ENCODE measurements at places on chromosomes 3 and 15.

DNA sequence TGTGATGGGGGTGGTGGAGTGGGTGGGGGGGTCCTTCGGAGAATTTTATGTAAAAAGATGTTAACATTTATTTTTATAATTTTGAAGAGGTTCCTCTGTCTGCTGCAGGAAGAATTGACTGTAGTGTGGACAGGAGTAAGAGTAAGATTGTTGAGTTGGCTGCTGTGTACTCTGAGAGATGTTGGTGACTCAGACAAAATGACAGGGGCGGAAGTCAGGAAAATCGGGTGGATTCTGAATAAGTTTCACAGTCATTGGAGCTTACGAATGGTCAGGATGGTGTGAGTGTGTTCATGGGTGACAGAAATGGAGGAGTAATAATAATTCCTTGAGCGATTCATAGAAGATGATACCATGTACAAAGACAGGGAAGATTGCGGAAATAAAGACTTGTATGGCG lies 420.0 kb downstream of the ROBO2 start:
- no peak for DNase-seq

DNA sequence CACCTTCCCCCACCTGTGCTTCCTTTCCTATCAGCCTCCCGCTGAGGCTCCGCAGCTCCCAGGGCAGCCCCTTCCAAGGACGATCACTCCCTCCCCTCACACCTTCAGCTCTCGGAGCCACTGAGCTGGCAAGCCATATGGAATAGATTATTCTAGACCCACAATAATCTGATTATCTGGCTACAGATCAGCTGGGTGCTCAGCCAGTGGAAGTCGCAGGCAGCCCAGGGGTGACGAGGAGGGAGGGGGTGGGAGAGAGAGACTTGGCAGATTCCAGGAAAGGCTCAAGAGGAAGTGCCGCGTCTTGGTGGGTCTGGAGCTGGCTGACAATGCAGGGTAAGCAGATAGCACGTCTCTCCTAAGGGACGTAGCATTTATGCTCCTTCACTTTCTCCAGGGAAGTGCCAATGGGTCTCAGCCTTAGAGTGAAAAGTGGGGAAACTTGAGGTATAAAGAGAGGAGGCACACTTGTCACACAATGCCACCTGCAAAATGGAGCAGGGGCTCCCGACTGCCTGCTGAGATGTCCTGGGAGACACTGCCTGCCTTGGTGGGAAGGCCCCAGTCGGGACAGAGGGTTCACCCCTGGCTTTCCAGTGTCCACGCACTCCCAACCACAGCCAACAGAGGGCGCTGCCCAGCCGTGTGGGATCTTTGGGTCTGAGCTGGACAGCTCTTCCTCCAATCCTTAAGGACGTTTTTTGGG lies 9.4 kb upstream of the MESP1 start:
- peak; percentile 73 for DNase-seq

GRCh38 chr15:81111510-81112470 lies 22.3 kb upstream of the CFAP161 start:
- DNase-seq = no peak

DNA sequence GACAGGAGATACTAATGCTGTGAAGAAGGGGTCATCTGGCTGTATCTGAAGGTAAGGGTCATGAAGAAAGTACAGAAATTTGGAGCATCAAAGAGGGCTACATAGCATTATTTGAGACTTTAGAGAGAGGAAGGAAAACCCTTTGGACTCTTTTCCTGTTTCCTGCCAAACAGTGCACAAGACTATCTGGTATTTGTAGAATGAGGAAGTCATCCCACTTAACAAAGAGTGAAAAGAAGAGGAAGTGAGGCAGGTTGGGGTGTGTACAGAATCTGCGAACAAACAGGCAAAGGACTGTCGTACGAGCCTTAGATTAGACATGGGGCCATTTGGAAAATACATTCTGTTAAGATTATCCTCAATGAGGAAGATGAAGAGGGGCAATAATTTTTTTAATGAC lies 546.8 kb upstream of the EPHA6 start:
- no peak for DNase-seq

GRCh38 chr3:99873269-99874102 lies 55.8 kb downstream of the CMSS1 start:
- DNase-seq = no peak

DNA sequence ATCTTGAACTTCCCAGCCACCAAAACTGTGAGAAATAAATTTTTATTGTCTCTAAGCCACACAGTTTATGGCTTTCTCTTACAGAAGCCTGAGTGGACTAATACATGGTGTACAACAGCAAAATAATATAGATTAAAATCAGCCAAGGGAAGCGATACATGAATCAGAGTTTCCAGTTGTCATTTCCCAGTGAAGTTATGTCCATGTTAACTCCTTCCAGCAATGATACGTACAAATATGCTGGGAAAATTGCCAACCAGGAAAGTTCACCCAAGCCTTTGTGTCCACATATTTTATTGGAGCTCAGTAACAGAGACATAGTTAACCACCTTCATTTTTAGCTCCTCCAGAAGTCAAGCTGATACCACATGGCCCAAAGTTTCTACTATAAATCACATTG lies 280.9 kb upstream of the KCNMB2 start:
- no peak for DNase-seq

DNA sequence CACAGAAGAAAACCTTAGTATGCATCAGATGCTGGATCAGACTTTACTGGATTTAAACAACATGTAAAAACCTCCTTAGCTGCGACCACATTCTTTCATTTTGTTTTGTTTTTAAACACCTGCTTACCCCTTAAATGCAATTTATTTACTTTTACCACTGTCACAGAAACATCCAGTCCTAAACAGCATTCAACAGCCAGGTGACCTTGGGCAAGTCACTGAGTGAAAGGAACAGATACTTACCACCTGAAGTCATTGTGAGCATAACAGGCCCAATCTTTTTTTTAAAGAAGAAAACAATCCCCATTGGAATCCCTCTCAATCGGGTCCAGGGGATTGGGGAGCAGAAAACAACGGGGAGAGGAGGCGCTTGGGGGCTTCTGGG lies 390 bp downstream of the STARD5 start:
- DNase-seq = no peak

DNA sequence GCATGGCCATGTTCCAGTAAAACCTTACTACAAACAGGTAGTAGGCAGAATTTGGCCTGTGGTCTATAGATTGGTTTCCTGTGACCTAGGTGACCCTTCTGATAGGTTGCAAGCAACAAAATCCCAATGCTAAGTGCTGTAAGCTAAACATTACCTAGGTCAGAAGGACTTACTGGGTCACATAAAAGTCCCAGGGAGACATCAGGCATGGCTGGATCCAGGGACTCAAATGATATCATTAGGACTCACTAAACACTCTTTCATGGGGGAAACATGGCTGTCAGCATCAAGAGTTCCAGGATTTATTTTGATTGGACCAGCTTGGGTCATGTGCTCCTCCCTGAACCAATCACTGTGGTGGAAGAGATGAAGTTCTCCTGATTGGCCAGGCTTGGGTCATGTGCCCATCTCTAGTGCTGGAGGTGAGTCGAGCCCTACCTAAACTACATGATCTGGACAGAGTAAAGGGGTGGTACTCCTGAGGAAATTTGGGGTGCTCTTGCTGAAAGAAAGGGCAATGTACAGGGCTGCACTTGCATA lies 16.8 kb upstream of the SLC6A1 start:
- DNase-seq = no peak

DNA sequence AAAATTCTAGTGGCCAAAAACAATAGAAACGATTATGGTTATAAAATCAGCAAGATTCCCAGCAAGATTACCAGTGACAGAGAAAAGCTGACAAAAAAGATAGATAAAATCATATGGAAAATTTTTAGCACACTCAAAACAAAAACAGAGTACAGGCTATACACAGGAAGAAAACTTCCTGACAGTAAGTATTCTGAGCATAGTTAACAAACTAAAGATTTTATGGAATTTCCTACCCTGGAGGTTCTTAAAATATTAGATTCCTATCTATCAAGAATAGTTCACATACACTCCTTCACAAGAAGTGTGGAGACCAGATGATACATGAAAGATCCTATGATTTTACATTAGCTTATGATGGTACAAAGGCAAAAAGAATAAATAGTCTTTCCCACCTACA lies 50.8 kb downstream of the ZNF148 start:
- no peak for DNase-seq

GRCh38 chr15:35566991-35567390 lies 21.0 kb upstream of the DPH6 start:
- no peak for DNase-seq

DNA sequence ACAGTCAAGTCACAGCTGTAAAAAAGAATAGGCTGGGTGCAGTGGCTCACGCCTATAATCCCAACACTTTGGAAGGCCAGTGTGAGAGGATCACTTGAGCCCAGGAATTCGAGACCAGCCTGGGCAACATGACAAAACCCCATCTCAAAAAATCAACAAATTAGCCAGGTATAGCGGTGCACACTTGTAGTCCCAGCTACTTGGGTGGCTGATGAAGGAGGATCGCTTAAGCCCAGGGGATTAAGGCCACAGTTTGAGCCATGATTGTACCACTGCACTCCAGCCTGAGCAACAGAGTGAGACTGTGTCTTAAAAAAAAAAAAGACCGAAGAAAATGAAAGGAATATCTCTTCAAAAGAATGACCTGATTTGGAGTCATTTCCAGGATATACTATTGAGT lies 6.6 kb downstream of the HERC1 start:
- DNase-seq = no peak

GRCh38 chr3:50502225-50502583 lies 1.2 kb downstream of the CACNA2D2 start:
- no peak for DNase-seq

DNA sequence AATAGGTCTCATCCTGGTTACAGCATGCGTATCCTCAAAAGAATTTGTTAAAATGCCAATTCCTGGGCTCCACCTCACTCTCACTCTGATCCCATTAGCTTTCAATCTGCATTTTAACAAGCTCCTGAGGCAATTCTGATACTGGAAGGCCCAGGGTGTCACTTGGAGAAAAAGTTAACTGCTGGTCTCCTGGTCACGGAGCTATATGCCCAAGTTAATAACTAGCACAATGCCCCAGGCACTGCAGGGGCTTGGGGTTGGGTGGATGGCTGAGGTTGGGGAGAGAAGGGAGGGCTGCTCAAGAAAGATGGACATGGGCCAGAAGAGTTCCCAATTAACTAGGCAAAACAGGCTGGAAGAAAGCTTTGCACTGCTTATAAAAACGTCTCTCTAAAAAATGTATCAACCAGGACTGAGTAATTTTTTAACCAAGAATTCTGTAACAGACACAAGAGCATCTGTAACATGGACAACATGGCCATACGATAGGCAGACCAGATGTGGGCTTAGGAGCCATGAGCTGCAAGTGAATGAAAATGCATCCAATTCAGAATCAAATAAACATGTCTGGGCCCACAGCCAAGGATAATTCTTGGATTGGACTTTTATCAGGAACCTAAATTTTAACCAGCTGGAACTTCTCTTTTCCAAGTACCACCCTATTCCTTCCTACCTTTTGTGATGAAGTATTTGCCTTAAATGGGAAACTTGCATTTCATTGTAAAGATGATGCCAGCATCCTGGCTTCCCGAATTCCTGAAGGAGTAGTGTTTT lies 4.2 kb downstream of the IL17RD start:
- DNase-seq = no peak

DNA sequence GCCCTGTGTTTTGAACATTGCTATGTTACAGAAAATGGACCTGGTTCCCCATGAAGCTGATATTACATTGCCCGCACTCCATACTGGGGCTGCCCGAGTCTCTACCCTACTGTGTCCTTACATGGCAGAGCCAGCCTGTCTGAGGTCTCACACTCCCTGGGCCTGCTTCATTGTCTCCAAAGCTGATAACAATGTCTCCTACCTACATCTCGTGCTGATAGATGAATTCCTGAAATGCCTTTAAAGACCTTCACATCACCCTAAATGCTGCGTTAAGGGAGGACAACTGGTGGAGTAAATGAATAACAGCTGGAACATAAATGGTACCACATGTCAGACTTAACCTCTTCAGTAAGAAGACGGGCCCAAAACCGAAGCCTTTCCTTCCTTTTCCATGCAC lies 62.9 kb upstream of the PTX3 start:
- no peak for DNase-seq

GRCh38 chr15:90154246-90154645 lies 46.9 kb upstream of the SEMA4B start:
- no peak for DNase-seq

DNA sequence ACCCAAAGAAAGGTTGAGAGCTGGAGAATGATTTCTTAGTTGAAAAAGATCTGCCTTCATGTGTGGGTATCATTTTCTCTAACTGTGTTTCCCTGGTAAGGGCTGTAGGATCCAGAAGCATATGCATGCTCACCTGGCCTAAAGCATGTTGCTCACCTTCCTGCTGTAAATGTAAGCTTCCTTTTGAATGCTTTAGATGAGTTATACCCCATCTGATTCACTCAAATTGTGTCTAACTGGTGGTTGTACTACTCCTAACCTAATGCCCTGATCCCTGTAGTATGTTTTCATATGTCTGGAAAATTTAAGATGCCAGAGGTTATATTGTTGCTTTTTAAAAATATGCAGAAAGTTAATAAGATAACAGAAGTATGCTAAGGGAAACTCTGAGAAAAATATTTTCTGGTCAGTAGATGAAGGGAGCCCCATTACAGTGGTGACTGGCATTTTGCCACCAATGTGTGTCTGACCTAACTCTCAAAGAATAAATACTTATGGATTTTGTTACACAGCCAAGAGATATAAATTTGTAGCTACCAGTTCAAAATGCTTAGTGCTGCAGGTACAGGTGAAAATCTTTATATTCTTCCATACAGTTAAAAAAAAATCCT lies 7.7 kb downstream of the FILIP1L start:
- no peak for DNase-seq

- no peak for DNase-seq
Measured at GRCh38 chr15:92709110-92709790, 53.7 kb upstream of the FAM174B start.

- DNase-seq = no peak
Measured at GRCh38 chr15:26867200-26868007, 542 bp downstream of the GABRA5 start.

DNA sequence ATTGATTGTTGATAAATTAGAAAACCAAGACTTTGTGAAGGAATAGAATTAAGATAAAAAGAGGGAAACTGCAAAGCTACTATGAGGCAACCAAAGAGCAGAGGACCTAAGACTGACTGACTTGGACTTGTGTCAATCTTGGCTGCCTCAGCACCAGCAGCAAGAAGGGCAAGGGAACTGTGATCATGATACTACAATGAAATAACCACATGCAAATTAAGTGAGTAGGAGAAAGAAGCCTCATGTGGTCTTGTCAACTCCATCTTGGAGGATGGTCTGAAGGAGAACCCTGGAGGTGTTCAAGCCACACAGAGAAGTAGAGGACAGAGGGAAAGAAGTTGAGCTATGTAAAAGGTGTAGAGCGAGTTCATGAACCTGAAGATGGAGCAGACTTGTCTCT lies 47.3 kb upstream of the THRB start:
- DNase-seq = no peak

Measured in LoVo (cell line).